Stimulated activated CD4-positive, alpha-beta T cell treated with anti-CD3 and anti-CD28 coated beads, TNF-alpha, amount 100 ng/mL, for 1 hour (primary cell): ENCODE measurements at places on chromosomes 5 and 9.

DNA sequence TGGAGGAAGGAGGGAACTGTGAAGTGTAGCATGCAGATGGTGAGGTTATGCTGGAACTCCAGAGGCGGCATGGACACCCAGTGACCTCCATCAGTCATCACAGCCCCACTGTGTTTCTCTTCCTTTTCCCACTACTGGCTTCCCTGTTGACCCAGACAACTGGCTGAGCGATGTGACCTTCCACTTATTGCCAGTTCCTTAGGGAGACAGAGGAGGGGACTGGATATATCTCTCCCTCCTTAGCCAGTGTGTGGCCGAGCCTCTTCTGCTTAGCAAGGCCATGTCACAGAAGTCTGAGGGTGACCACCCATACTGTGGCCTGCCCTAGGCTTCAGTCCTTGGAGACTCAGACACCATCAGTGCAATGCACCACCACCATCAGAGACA lies 3.0 kb upstream of the PHYKPL start:
- no peak for DNase-seq

DNA sequence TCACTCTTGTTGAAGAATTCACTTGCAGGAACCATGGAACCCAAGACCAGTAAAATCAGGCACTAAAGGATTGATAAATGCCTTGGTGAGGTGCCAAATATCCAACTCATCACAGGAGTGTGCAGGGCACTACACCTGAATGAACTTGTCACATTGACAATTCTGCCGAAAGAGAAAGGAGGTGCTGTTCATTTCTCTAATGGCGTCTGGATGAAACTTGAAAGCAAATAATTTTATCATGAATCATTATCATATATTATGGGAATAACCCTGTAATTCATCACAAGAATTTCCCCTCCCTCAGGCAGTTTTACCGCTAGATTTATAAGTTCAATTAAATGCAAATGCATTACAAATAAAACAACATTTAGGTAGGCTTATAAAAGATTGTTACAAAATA lies 360.0 kb downstream of the GLIS3 start:
- no peak for DNase-seq

DNA sequence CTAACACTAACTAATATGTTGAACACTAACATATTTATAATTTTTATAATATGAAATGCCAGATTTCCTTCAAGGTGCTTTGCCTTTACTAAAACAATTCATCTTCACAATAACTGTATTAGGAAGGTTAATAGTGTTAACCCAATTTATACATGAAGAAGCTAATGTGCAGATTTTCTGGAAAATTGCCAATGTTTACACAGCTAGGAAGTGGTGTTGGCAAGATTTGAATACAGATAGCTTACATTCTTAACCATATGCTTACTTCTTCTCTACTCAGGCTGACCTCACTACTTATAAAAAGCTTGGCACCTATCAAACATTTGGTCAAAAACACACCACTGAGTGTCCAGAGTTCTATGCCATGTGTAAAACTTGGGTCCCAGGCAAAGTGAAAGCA lies 445.4 kb upstream of the ITGA1 start:
- no peak for DNase-seq

GRCh38 chr9:95940265-95940664 lies 64.8 kb downstream of the ERCC6L2 start:
- no peak for DNase-seq

GRCh38 chr5:80655231-80655774 lies 520 bp upstream of the DHFR start:
- DNase-seq: no peak

DNA sequence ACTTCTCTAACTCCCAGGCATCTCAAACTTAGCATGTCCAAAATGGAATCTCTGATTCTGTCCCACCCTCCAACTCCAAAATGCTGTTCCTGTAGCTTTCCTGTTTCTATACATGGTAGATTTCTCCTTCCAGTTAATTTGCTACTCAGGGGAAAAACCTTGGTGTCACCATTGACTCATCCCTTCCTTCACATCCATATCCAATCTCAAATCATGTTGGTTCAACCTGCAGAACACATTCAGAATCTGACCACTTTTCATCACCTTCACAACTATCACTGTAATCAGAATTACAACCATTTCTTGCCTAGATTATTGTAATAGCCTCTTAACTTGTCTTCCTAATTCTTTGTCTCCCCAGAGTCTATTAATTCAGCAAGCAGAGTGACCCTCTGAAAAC lies 10.8 kb downstream of the RIOK2 start:
- no peak for DNase-seq

DNA sequence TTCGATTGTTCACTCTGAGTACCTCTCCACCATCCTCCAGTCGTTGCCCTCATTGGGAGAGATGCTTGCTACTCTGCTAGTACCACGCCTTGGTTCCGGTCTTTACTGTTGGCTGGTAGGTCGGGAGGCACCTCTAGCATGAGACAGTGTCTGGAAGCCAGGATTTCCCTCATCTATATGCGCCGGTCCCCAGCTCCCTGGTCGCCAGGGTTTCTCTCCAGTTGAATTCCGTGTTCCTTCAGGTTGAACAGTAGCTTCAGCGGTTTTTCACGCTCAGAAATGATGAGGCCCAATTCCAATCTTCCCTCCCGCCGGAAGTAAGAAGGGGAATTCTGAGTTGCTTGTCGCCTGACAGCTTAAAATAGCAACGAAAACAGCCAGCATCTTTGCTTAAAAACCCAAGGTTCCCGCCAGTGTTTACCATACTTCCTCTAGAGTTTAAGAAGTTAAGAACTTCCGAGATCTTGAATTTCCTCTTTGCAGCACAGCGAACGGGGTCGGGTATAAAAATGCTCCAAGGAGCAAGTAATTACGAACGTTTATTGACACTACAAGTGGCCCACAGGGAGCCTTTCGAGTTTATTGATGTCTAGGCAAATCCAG lies 1.3 kb upstream of the ST8SIA4 start:
- DNase-seq: no peak

- no peak for DNase-seq
Measured at GRCh38 chr5:153276151-153276550, 214.3 kb upstream of the GRIA1 start.

GRCh38 chr5:62506659-62507460 lies 71.8 kb upstream of the LRRC70 start:
- DNase-seq: no peak

DNA sequence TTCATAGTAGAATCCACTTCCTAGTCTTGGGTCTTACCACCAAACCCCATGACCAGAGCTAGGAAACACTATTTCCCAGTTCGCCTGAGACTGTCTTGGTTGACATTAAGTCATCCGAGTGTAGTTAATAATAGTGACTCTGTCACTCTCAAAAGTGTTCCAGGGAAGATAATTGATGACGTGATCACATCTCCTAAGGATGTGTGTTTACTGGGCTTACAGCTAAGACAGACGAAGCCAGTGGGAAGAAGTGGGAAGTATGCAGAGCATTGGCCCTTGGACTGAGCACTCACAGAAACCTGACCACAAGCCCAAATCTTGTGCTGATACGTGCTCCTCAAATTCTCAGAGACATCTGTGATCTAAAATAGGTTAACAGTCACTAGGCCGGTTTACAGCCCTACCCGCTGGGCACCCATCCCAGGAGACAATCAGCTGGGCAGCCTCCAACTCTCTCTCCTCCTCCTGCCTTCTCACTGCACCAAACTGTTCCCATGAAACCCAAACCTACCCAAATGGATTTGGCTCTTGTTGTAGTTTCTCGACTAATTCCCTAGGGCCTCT lies 316.6 kb downstream of the TLE1 start:
- no peak for DNase-seq

DNA sequence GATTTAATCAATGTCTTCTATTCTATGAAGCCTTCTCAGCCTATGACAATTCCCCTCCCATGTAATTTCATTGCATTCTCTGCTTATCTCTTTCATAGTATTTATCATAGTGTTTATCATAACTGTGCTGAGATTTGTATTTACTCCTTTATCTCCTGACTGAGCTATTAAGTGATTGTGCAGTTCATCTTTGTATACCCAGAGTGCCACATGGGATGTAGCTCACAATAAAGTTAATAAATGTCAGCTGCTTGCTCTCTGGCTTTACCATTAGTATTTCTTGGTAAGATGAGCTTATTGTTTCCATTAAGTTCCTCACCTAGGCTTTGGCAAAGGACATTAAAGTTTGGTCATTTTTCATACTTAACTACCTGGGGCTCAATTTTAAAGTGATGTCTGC lies 275.1 kb upstream of the MPDZ start:
- no peak for DNase-seq

DNA sequence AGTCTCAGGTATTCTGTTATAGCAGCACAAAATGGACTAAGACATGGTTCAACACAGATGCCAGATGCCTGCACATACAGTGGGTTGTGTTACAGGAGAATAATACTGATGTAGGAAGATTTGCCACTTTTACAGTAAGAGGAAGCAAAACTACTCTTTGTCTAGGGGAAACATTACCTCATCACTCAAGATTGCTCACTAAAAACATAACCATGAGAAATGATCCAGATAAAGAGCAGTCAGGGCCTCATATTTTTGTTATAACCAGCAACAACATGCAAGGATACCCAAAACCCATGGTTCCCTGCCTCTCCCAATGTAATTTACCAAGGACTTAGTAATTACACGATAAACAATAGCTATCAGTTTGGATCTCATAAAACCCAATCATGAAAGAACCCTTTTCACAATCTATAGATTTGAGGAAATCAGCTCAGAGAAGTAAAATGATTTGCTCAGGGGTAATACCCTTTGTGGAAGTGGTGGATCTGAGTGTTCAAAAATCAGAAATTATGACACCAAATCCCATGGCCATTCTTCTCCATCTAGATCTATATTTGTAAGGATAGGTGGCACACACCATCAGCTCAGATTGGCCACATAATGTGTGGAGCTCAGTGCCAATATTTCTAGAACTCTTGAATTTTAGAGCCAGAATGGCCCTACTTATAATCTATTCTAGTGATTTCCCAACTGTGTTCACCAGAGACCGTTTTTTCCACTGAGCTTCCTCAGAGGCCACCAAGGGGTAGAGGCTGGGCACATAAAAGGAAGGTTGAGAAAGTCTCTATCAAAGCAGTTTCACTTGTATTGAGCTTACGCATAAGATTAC lies 27.8 kb downstream of the DPYSL3 start:
- DNase-seq: no peak

GRCh38 chr9:4306066-4306776 lies 6.4 kb upstream of the GLIS3 start:
- DNase-seq: no peak

- DNase-seq: no peak
Measured at GRCh38 chr9:111300140-111300735, 29.8 kb downstream of the OR2K2 start.

DNA sequence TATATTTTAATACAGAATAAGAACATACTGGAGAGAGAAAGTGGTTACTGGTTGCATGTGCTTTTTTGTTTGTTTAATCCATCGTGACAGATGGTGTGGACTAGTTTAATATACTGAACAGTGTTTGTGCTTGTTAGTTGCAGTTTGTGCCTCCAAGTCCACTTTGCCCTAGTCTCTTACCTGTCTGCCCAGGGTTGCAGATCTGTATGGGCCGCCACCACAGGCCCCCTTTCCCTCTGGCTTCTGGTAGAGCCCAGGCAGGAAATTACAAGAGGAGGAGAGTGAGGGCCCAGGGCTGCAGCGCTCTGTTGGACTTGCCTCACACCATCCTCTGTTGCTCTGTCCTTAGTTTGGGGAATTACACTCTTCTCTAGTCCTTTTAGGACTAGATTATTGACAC lies 166.4 kb downstream of the KDM4C start:
- no peak for DNase-seq

- no peak for DNase-seq
Measured at GRCh38 chr9:94945197-94946144, 219.0 kb downstream of the AOPEP start.

GRCh38 chr9:115164511-115164974 lies 46.6 kb upstream of the TNC start:
- no peak for DNase-seq

DNA sequence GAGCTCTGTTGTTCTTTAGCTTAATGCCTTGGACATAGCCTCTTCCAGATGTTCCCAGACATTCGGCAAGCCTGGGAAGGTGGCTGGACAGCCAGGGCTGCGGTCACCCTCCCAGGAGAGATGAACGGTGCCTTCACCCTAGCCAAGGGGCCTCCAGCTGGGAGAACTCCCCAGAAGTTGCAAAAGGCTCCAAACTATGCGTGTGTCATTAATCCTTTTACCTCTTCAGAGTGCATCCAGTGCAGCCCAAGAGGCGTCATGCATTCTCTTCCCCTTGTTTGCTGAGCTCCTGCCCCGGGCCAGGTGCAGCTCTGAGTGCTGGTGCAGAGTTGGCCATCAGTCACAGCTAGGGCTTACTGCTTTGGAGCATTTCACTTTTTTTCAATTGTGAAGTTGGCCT lies 22.8 kb downstream of the HMCN2 start:
- DNase-seq: no peak

GRCh38 chr5:152170350-152170749 lies 234.7 kb downstream of the NMUR2 start:
- DNase-seq: no peak

GRCh38 chr9:93226819-93227218 lies 42.9 kb downstream of the WNK2 start:
- no peak for DNase-seq

DNA sequence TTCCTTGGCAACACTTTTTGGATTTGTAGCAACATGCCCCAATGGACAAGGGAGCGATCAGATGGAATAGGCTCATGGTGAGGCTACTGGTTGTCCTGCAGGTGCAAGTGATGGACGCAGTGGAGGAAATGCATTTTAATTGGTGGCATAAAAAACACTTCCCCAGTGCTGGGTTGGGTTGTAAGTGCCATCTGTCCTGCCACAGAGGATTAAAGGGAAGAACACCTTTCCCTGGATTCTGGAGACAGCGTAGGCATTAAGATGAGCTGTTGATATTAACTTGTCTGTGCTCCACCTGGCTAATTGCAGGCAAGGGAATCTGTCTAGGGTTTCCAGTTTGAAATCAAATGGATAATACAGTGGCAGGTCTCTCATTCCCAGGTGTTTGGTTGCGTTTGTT lies 173.4 kb downstream of the ZNF462 start:
- no peak for DNase-seq

DNA sequence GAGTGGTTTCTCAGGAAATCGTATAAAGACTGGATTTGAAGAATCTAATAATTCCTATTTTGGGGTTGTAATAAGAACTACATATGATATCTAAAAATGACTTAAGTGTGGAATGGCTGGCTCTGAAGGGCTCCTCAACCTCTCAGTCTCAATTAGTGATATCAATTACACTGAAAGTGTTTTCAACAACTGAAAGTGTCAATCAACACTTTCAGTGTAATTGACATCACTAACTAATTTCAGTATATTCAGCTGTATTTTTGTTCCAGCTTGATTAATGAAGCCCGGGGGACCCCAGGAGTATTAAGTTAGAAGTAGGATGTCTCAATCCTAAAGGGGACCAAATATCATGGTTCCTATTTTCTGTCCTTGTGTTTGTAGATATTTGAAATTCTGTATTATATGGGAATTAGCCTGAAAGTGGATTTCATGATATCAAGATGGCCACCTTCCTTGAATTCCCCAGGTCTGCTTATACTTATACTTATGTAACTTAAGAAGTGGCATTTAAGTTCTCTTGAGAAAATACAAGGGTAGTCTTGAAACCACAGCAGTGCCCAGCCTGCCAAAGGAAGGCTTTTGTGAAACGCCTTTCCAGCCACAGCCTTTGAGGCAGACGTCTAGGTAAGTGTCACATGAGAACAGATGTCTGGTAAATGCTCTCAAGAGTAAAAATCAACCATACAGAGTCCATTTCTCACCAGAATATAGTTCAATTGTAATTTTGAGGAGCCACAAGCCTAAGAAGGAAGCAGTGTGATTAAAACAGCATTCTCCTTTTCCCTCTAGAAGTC lies 4.6 kb downstream of the BASP1 start:
- no peak for DNase-seq

- no peak for DNase-seq
Measured at GRCh38 chr5:168239325-168239724, 52.1 kb upstream of the WWC1 start.
